Activated CD4-positive, alpha-beta T cell treated with anti-CD3 and anti-CD28 coated beads for 24 hours (primary cell): ENCODE measurements at places on chromosomes 4 and X.
A peak's percentile ranks its signal among the peaks of the same experiment; 100 is the strongest.

- no peak for DNase-seq
Measured at GRCh38 chr4:56245547-56246232, 141.6 kb downstream of the AASDH start.

DNA sequence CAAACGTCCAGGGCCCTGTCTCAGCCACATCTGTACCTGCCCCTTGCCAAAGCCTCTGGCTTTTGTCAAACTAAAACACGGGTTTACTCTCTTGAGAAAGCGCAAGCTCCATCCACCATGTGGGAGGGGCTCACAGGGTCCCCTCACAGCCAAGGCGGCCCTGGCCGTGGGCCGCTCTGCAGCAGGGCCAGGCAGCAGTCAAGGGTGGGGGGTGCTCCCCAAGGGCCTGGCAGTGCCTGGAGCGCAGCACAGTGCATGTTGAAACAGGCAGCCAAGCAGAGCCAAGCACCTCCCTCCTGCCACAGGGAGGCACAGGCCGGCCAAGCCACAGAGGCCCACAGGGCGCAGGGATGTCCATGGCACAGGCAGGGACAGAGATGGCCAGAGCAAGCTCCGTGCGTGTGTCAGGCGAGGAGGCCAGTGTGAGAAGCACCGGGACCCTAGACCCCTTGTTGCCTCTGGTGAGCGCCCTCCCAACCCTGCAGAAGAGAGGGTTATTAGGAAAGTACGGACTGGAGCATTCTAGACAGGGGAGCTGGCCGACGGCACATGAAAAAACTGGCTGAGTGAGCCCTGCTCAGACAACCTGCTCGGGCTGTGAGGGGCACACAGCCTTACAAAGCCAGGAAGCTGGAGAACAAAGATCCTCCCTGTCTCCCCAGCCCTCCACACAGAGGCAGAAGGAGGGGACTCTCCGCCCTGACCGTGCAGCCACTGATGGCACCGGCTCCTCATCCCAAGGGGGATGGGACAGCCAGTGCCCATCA is 39.0 kb downstream of the FAM53A start:
- no peak for DNase-seq

GRCh38 chrX:148958901-148959300 is 458.5 kb downstream of the AFF2 start:
- DNase-seq: no peak

GRCh38 chr4:7893539-7893938 is 46.1 kb downstream of the AFAP1 start:
- DNase-seq: no peak

- no peak for DNase-seq
Measured at GRCh38 chr4:86810847-86811246, 38.3 kb downstream of the SLC10A6 start.

GRCh38 chrX:17017134-17017533 is 70.7 kb downstream of the REPS2 start:
- no peak for DNase-seq

GRCh38 chr4:147820975-147821374 is 89.1 kb downstream of the ARHGAP10 start:
- DNase-seq: no peak

GRCh38 chrX:47643926-47644325 is 6.4 kb downstream of the ELK1 start:
- DNase-seq: no peak

DNA sequence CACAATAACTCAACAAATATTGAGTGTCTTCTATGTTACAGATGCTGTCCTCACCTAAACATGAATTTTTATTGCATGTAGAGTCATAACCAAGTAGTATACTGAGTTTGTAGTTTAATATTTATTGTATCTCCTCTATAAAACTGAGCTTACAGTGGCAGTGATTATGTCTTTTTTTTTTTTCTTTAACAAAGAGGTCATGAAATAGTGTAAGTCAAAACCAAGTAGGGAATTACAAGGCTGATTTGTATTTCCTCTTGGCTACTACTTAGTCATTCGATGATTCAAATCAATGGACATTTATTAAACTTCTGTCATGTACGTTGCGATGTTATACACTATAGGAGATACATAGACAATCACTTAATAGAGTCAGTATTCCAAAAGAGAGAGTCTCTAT is 48.4 kb downstream of the IL15 start:
- DNase-seq: no peak

GRCh38 chr4:42519803-42520417 is 122.6 kb downstream of the SHISA3 start:
- peak; percentile 6 for DNase-seq

DNA sequence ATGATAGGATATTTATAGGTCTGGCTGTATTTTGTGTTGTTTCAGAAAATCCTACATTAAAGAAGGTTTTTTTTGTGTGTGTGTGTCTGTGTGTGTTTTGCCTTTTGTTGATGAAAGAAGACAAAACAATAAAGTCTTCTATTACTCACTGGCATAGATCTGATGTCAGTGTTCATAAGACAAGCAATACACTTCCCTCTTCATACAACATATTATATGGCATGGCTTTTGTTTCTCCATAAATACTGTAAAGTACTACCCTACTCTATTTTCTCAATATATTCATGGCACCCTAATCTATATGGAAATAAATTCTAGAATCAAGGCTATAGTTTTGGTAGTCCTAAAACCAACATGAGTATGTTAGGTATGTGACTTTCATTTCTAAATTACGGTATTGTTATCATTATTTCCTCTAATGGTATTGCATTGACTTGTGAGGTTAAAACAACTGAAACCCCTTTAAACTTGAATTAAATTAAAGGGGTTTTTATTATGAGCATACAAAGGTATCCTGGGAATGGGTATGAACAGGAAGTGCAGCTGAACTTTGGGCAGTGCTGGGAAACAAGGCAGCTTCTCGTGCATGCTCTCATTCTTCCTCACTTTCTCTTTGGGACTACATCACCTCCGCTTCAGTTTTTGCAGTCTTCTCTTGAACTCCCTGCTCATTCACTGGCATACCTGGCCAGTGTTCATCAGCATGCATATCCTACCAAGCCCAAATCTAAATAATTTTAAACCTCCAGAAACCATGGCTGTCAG is 70.5 kb upstream of the PRSS48 start:
- DNase-seq: no peak

GRCh38 chrX:70970482-70970995 is 39.6 kb upstream of the SLC7A3 start:
- DNase-seq: no peak

GRCh38 chrX:132270699-132271098 is 51.5 kb upstream of the RAP2C start:
- DNase-seq: no peak

DNA sequence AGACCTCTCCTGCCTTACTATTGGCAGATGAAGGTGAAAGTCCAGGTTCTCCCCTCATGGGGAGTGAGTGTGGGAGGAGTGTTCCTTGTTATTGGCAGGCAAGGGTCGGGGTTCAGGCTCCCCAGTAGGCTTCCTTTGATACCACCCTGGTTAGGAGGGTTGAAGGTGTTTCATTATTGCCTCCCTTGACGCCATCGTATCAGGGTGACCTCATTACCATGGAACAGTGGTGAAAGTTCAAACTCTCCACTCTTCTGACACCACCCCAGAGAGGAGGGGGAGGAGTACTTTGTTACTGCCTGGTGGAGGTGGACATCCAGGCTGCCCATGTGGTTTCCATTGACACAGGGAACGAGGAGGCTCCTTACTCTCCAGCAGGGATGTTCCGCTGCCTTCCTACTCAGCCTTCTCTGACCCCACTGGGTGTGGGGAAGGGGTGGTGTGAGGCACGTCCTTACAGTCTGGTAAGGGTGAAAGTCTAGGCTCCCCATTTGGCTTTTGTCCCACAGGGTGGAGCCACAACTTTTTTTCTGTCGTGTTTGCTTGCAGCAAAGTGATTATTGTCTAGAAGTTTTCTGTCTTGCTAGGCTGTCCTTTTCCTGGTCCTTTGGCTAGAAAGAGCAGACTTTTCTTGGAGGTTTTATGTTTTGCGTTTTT is 37.2 kb upstream of the USP9X start:
- DNase-seq: no peak

GRCh38 chr4:44446801-44447562 is 1.6 kb downstream of the KCTD8 start:
- DNase-seq: no peak

DNA sequence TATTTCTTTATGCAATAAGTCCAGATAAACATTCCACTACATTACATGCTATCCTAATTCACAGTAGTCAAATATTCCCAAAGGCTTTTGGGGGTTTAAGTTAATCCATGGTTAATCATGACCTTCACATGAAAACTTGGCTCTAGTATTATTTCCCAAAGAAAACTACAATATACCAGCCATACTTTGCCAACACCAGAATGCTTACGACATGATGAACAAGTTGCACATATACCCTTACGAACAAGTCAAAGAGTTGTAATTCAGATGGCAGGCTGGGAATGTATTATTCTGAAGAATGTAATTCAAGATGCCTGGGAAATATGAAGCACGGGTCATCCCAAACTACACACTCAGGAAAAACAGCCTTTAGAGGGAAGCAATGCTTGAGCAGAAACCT is 499.6 kb downstream of the PPARGC1A start:
- DNase-seq: no peak

GRCh38 chr4:129167640-129168260 is 71.8 kb downstream of the C4orf33 start:
- no peak for DNase-seq

DNA sequence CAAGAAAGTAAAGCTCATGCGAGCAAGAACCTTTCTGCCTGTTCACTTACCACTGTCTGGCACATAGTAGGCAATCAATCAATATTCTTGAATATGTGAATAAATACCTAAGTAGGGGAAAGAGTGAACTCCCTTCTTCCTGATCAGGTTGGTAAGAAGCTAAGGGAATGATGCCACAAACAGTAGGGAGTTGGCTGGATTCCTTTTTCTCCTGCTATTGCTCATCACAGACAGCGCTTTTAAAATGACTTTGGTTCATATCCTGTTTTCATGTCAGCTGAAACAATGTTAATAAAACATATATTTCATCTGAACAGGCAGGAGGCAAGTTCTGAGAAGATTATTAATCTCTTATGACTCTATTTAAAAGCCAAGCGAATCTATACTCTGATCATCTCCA is 99.2 kb downstream of the NSUN7 start:
- DNase-seq: no peak

DNA sequence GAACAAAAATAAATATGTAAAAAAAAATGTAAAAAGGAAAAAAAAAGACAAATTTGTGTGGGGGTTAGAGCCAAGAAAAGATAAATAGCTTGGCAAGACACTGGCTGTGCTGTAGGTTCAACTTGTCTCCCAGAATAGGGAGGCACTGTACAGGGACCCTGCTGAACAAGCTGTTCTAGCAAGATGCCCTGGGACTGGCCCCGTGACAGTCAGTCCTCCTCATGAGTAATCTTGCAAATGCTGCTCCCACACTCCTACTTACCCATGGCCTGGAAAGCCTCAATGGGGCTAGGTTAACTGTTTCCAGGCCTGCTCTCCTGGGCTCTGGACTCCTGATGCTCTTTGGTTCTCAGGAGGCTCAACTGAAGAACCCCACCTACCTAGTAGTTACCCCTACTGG is 106.8 kb downstream of the ATG4A start:
- DNase-seq: no peak

- DNase-seq: no peak
Measured at GRCh38 chrX:154549766-154550165, 2.3 kb downstream of the IKBKG start.

- no peak for DNase-seq
Measured at GRCh38 chr4:39936565-39937418, 40.9 kb downstream of the PDS5A start.

DNA sequence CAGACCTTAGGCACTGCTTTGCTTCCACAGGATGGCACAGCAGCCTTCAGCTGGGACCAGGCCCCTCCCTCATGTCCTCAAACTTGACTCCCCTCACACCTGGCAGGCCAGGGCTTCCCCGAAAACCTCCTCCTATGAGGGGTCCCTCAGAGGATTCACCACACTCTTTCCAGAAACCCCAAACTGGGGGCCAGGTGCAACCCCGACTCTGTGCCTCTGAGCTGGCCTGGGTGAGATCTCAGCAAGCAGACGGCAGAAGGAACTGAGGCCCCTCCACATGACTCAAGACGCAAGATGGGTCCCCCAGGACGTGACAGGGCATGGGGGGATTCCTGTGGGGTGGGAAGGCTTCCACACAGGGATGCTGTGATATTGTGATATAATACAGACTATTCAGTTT is 6.2 kb downstream of the HCFC1 start:
- DNase-seq: no peak

GRCh38 chr4:73885574-73886267 is 16.5 kb downstream of the CXCL1 start:
- DNase-seq: no peak

DNA sequence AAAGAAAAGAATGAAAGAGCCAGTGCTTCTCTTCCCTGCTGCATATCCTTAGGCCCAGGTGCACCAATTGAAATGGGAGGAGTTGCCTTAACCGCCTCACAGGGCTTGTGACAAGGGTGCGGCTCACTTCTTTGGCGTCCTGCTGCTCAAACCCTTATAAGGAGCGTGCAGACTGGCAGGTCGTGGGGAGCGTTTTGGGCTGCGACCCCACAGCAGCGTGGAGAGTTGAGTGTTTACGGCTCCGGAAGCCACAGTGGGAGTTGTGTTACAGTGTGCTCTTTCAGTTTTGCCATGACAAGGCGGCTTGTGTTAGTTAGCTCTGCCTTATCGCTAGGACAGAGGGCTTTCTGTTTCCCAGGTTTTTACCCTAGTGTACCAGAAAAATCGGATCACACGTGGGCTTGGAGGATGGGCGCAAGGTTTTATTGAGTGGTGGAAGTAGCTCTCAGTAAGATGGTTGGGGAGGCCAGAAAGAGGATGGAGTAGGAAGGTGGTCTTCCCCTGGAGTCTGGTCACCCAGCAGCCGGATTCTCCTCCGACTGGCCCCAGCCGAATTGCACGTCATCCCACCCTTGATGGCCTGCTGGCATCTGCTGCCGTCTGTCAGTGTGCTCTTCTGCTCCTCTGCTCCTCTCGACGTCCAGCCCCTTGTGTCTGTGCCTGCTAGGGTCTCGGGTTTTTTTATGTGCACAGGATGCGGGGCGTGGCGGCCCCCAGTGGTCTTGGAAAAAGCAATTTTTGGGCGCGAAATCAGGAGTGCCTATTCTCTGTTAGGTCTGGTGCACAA is 718.9 kb downstream of the ARAP2 start:
- no peak for DNase-seq

- DNase-seq: no peak
Measured at GRCh38 chr4:184273166-184274147, 55.8 kb upstream of the ENPP6 start.
